ENCODE measurements at places on chromosomes 7 and 10. TPM values are rescaled to one million over a fixed set of nuclear protein-coding genes. Genes with fewer than 3 reads are reported as not detected.

GRCh38 chr10:35394411-35394851 is 58.1 kb downstream of the CCNY start:
- DNase-seq, result no peak

- no peak for DNase-seq
These were observed 48.9 kb downstream of the C10orf143 start for GRCh38 chr10:130061760-130062159.

IFIT1B gene
- total RNA-seq, result not detected

DNA sequence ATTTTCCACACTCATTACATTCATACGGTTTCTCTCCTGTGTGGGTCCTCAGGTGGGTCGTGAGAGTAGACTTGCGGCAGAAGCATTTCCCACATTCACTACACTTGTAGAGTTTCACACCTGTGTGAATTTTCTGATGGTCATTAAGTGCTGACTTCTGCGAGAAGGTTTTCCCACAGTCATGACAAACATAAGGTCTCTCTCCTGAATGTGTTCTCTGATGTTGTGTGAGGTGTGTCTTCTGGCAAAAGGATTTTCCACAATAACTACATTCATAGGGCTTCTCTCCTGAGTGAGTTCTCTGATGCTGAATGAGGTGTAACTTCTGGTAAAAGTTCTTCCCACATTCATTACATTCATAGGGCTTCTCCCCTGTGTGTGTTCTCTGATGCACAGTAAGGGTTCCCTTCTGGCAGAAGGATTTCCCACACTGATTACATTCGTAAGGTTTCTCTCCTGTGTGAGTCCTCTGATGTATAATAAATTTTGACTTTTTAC is 15.1 kb downstream of the ZNF12 start:
- no peak for DNase-seq

DNA sequence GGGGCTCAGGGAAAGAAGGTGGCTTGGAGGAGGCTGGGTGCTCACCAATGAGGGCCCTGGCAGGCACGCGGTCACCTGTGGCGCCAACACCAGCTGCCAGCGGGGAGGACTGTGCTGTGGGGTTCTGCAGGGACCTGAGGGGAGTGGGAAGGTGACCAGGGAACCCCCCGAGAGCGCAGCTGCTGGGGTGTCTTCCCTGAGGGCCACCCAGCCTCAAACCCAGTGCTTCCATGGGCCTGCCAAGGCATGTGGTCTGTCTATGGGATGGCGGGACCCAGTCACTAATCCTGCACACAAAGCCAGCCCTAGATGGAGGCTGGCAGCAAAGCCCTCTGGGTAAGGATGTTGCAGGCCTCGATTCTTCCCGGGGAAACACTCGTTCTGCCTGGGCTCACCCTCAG is 117.1 kb downstream of the EBF3 start:
- no peak for DNase-seq

GRCh38 chr7:30564243-30564892 is 30.3 kb upstream of the GARS1 start:
- peak; percentile 80 for DNase-seq

- no peak for DNase-seq
These were observed at the start of gene POU6F2 for GRCh38 chr7:38977685-38978084. Gene POU6F2, plus strand, starts transcription at chr7:38977909. Its CDS starts 45 bp downstream, at chr7:38977954.

PRKCQ gene
- 2.8 TPM for total RNA-seq

VAX1 gene
- not detected for total RNA-seq

DNA sequence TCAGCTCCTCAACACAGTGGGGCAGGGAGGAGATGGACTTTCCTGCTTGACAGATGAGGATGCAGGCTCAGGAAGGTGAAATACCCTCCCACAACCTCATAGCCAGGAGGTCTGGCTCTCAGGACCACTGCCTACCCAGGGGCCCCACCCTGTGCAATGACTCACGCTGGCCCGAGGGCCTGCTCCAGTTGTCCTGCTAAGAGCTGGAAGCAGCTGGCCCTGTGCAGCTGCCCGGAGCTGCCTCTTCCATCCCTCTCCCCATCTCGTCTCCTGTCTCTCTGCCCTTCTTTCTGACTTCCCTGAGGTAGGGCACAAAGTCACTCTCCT is 123.9 kb downstream of the ZMIZ1 start:
- no peak for DNase-seq

MRLN gene
- total RNA-seq, result not detected

CLDN3 gene
- total RNA-seq, result not detected

- no peak for DNase-seq
These were observed 653 bp upstream of the ADRB1 start for GRCh38 chr10:114042895-114043531.

- no peak for DNase-seq
These were observed 237.5 kb upstream of the PRSS1 start for GRCh38 chr7:142511801-142512200.

HOXA7 gene
- 9.1 TPM for total RNA-seq

GBX1 gene
- total RNA-seq, result not detected

ACSL5 gene
- 30.6 TPM for total RNA-seq

DNA sequence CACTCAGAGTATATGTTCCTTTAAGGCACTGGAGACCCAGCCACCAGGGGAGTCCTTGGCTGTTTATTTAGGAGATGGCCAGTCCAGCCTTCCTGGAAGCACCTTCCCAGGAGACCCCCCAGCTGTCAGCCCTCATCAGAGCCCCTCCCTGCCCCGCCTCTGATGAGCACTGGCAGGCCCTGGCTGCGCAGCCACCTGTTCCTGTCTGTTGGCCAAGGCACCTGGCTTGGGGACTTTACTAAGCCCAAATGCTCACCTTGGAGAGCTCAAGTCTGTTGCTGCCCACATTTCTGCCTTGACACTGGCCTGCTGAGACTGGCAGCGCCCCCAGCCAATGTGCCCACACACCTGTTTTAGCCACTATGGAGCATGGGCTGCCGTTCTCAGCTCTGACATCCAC is 124.7 kb downstream of the ELMO1 start:
- DNase-seq, result no peak

- DNase-seq, result no peak
These were observed 88.3 kb downstream of the SEMA3A start for GRCh38 chr7:84106291-84106690.

GRCh38 chr10:63539994-63540393 is 18.8 kb downstream of the REEP3 start:
- no peak for DNase-seq

GRCh38 chr7:127158659-127159058 is 94.1 kb downstream of the GRM8 start:
- DNase-seq, result no peak
